ENCODE measurements at places on chromosomes 11 and 22. TPM values are rescaled to one million over a fixed set of nuclear protein-coding genes. Genes with fewer than 3 reads are reported as not detected.

ARVCF gene
- 3.5 TPM for total RNA-seq

RAG2 gene
- total RNA-seq, result not detected

DEPDC5 gene
- 52.3 TPM for total RNA-seq

MFRP gene
- total RNA-seq, result not detected

CNIH2 gene
- total RNA-seq, result 1.8 TPM

TTC17 gene
- total RNA-seq, result 105 TPM

SLC25A18 gene
- total RNA-seq, result not detected

CYP2D6 gene
- total RNA-seq, result 10.7 TPM

USH1C gene
- total RNA-seq, result not detected

CYTH4 gene
- 169 TPM for total RNA-seq

VEGFB gene
- total RNA-seq, result 96.8 TPM

TBX1 gene
- total RNA-seq, result not detected

RIC3 gene
- total RNA-seq, result 28.7 TPM

RCOR2 gene
- total RNA-seq, result not detected

OSBP gene
- total RNA-seq, result 55.6 TPM

RBMXL2 gene
- not detected for total RNA-seq

ARHGEF12 gene
- 5.0 TPM for total RNA-seq

NAALAD2 gene
- not detected for total RNA-seq

HORMAD2 gene
- total RNA-seq, result not detected

LIF gene
- total RNA-seq, result 0.26 TPM

OR5L2 gene
- not detected for total RNA-seq

SEC14L6 gene
- not detected for total RNA-seq

LAMTOR1 gene
- total RNA-seq, result 68.6 TPM

INSC gene
- 0.35 TPM for total RNA-seq

CFAP300 gene
- total RNA-seq, result not detected

ANGPTL5 gene
- not detected for total RNA-seq

WEE1 gene
- 11.7 TPM for total RNA-seq

OLFML1 gene
- not detected for total RNA-seq

NCR3LG1 gene
- 3.1 TPM for total RNA-seq

CST6 gene
- total RNA-seq, result not detected
